ENCODE measurements at places on chromosomes 11 and 22. TPM values are rescaled to one million over a fixed set of nuclear protein-coding genes. Genes with fewer than 3 reads are reported as not detected.

DNA sequence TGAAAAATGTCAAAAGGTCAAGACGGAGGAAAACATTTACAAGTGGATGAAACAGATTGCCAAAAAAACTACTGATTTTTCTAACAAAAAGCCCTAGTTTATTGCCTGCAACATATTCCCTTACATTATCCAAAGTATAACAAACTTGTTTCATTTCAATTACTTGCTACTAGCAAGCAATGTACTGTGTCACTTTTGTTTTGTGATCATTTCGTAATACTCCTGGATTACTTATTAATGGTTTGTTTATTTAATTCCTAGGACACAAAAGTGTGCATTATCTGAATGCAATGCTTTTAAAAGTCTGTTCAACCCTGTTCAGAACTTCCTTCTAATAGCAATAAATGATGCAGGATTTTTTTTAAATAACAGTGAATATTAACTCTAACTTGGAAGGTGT, 50.9 kb downstream of the CCDC34 start:
- no peaks in the 10 kb centered on the region for H3K36me3 ChIP-seq
- H3K27me3 ChIP-seq, result no peaks in the 10 kb centered on the region
- peak; percentile 28 for DNase-seq
- no peak overlapping the region for H3K27ac ChIP-seq
- H3K4me3 ChIP-seq, result no peak overlapping the region

SUN2 gene
- 146 TPM for total RNA-seq

GRCh38 chr22:38843657-38844314, at the start of gene NPTXR:
NPTXR (minus strand) TSS chr22:38844028.
- DNase-seq, result peak; percentile 82
- no peaks in the 10 kb centered on the region for H3K27me3 ChIP-seq
- H3K36me3 ChIP-seq, result no peaks in the 10 kb centered on the region
- H3K4me1 ChIP-seq, result no peaks in the 10 kb centered on the region
- peak within 1 kb of the TSS; percentile 65 for H3K4me3 ChIP-seq

- DNase-seq, result no peak
- no peak overlapping the region for H3K27ac ChIP-seq
- H3K4me1 ChIP-seq, result no peaks in the 10 kb centered on the region
Observed at GRCh38 chr11:79570104-79570503, 129.3 kb upstream of the TENM4 start.

- no peak overlapping the region for H3K27ac ChIP-seq
- H3K4me1 ChIP-seq, result no peaks in the 10 kb centered on the region
- no peak overlapping the region for H3K4me3 ChIP-seq
- H3K36me3 ChIP-seq, result no peaks in the 10 kb centered on the region
Observed at GRCh38 chr11:115455613-115456012, 48.6 kb downstream of the CADM1 start.

ANO3 gene
- total RNA-seq, result 0.32 TPM

OOSP1 gene
- not detected for total RNA-seq

ANGPTL5 gene
- not detected for total RNA-seq

- no peaks in the 10 kb centered on the region for H3K36me3 ChIP-seq
- DNase-seq, result peak; percentile 60
- peaks cover 21% of the 10 kb centered on the region for H3K27me3 ChIP-seq
- H3K27ac ChIP-seq, result no peak overlapping the region
- no peak overlapping the region for H3K4me3 ChIP-seq
- no peaks in the 10 kb centered on the region for H3K4me1 ChIP-seq
Observed at GRCh38 chr22:22666307-22667091, 22.1 kb downstream of the GGTLC2 start.

SERPIND1 gene
- not detected for total RNA-seq

DNA sequence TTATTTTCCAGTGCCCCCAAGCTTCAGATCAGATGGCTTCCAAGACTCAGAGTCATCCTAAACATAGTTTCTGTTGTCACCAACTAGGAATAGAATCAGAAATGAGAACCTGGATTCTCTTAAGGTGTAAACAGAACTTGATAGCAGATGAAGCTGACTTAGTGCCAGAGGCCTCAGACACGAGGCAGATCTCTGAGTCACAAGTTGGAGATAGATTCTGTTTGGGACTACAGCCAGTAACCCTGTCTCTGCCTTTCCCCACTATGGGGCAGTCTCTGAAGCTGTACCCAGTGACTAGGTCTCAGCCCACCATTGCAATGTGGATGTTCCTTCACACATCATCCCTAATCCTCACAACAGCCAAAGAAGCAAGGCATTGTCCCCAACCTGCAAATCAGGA, 25.4 kb downstream of the NEU3 start:
- 0 out of 2 replicates have a peak, but pooled peaks cover 11% of the 10 kb centered on the region for H3K4me1 ChIP-seq
- H3K36me3 ChIP-seq, result no peaks in the 10 kb centered on the region
- H3K4me3 ChIP-seq, result no peak overlapping the region

LMO1 gene
- total RNA-seq, result not detected

GRCh38 chr11:126279191-126279590, 3.7 kb upstream of the TIRAP start:
- 0 out of 2 replicates have a peak, but pooled peaks cover 7% of the 10 kb centered on the region for H3K4me1 ChIP-seq
- H3K27ac ChIP-seq, result no peak overlapping the region
- no peak overlapping the region for H3K4me3 ChIP-seq
- H3K36me3 ChIP-seq, result no peaks in the 10 kb centered on the region
- no peaks in the 10 kb centered on the region for H3K27me3 ChIP-seq

- DNase-seq, result peak; percentile 24
- H3K36me3 ChIP-seq, result no peaks in the 10 kb centered on the region
- no peaks in the 10 kb centered on the region for H3K27me3 ChIP-seq
- no peak overlapping the region for H3K4me3 ChIP-seq
- H3K27ac ChIP-seq, result no peak overlapping the region
- H3K4me1 ChIP-seq, result peaks cover 31% of the 10 kb centered on the region
Observed at GRCh38 chr22:45787759-45788158, 116.1 kb downstream of the ATXN10 start.

- no peaks in the 10 kb centered on the region for H3K27me3 ChIP-seq
- peaks cover 10% of the 10 kb centered on the region for H3K4me1 ChIP-seq
- no peak overlapping the region for H3K4me3 ChIP-seq
Observed at GRCh38 chr11:9251311-9251710, 13.8 kb downstream of the DENND5A start.

DNA sequence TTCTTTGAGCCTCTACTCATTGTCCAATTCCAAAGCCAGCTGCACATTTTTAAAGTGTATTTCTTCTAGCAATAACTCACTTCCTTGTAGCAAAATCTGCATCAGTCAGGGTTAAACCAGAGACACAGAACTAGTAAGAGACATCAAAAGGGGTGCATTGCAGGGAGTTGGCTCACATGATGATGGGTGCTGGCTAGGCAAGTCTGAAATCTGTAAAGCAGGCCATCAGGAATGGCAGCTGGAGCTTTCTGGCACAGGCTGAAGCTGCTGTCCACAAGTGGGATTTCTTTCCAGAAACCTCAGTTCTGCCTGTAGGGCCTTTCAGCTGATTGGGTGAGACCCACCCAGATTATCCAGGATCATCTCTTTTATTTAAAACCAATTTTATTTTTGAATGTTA, 698.1 kb downstream of the NTM start:
- H3K27ac ChIP-seq, result no peak overlapping the region
- no peak for DNase-seq
- H3K4me3 ChIP-seq, result no peak overlapping the region
- no peaks in the 10 kb centered on the region for H3K36me3 ChIP-seq
- peaks cover 46% of the 10 kb centered on the region for H3K4me1 ChIP-seq

OR2AG1 gene
- not detected for total RNA-seq

BDNF gene
- total RNA-seq, result 63.6 TPM

GRCh38 chr11:69599502-69599901, 41.5 kb upstream of the CCND1 start:
- H3K27me3 ChIP-seq, result no peaks in the 10 kb centered on the region
- DNase-seq, result peak; percentile 26
- H3K4me1 ChIP-seq, result 0 out of 2 replicates have a peak, but pooled peaks cover 4% of the 10 kb centered on the region

TSPAN32 gene
- total RNA-seq, result not detected

DNA sequence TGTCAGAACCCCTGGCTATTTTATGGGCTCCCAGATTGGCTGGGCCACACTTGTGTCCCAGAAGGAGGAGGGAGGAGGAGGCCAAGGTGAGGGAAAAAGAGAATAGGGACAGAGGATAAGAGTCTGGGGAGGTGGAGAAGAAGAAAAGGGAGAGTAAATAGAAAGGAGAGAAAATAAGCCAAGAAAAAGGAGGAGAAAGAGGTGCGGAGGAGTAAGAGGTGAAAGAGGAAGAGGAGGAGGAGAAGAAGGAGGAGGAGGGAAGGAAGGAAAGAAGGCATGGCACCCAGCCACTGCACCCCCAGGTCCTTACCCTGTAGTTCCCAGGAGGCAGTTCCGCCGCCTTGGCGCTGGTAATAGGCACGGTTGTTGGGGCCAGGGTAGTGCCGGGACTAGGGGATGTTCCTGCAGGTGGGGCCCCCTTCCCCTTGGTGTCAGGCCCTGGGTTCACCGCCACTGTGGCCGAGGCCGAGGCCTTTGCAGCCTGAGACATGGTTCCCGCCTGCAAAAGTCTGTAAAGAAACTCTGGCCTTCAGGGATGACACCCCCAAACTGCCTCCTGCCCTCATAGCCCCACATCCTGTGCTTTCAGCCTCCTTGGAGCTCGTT, 1.9 kb downstream of the CRYBB1 start:
- DNase-seq, result no peak
- no peaks in the 10 kb centered on the region for H3K36me3 ChIP-seq
- H3K27ac ChIP-seq, result no peak overlapping the region
- H3K27me3 ChIP-seq, result 0 out of 2 replicates have a peak, but pooled peaks cover 7% of the 10 kb centered on the region

DNA sequence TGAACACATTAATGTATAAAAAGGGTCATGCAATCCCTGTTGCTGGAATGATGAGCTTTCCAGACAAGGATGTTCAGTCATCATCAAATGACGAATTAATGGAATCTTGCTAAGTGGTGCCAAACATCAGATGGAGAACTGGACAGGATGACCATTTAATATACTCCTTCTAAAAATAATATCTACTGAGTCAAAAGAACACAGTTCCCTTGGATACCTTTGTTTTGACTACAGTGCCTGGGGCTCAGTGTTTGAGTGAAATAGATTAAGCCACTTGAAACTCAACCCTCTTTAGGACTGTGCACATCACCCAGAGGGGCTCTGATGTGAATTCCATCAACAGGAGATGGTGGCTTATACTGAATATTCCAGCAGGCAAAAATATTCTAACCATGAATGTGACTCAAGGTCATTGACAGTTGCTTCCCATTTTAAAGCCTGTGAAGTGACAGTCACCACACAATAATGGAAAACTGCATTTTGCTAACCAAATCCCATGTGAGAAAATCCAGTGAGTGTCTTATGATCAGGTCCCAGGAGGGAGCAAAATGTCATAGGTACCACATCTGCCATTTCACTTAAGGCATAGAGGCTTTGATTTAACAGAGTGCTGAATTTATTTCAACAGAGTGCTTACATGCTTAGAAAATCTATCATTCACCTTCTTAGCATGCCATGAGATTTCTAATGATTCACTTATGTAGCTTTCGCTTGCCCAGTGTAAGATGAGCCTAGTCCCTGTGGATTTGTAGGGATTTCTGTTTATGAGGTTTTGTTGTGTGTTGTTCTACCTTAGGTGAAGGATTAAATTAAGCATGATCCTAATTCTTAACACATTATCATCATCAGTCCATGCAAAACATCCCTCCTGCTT, 41.3 kb upstream of the SLN start:
- no peaks in the 10 kb centered on the region for H3K4me1 ChIP-seq
- DNase-seq, result peak; percentile 38
- no peaks in the 10 kb centered on the region for H3K27me3 ChIP-seq
- no peak overlapping the region for H3K4me3 ChIP-seq
- H3K36me3 ChIP-seq, result no peaks in the 10 kb centered on the region

- no peaks in the 10 kb centered on the region for H3K27me3 ChIP-seq
- no peak for DNase-seq
- peaks cover 5% of the 10 kb centered on the region for H3K36me3 ChIP-seq
- H3K4me1 ChIP-seq, result peaks cover 24% of the 10 kb centered on the region
- no peak overlapping the region for H3K27ac ChIP-seq
Observed at GRCh38 chr11:72836111-72836510, 21.9 kb downstream of the ATG16L2 start.

DNA sequence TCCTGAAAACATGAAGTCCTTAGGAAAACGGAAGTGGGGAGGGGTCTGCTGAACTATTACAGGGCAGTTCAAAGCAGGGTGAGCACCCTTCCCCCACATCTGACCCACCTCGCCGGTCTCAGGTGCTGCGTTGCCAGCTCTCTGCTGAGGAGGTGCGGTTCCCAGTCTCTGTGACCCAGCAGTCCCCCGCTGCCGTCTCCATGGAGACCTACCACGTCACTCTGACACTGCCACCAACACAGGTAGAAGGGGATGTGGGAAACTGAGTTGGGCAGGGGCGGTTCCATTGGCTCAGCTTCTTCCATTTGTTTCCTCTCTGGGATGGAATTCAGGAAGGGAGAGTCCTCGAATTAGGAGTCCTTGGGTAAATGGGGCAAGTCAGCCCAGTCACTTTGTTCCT, 3.3 kb downstream of the C2CD2L start:
- H3K4me1 ChIP-seq, result peaks cover 17% of the 10 kb centered on the region
- no peak overlapping the region for H3K4me3 ChIP-seq
- no peak overlapping the region for H3K27ac ChIP-seq
- no peaks in the 10 kb centered on the region for H3K36me3 ChIP-seq
- DNase-seq, result no peak
- no peaks in the 10 kb centered on the region for H3K27me3 ChIP-seq

RFPL2 gene
- total RNA-seq, result not detected

GRCh38 chr11:113484223-113484622, 9.0 kb upstream of the DRD2 start:
- peaks cover 32% of the 10 kb centered on the region for H3K27me3 ChIP-seq
- peaks cover 7% of the 10 kb centered on the region for H3K4me1 ChIP-seq
- no peak overlapping the region for H3K4me3 ChIP-seq
- no peak overlapping the region for H3K27ac ChIP-seq

GRCh38 chr22:44347080-44347479, 34.3 kb upstream of the SHISAL1 start:
- H3K36me3 ChIP-seq, result no peaks in the 10 kb centered on the region
- H3K4me3 ChIP-seq, result no peak overlapping the region
- peaks cover 8% of the 10 kb centered on the region for H3K4me1 ChIP-seq
- no peaks in the 10 kb centered on the region for H3K27me3 ChIP-seq

GRCh38 chr11:75273411-75274391, 33.1 kb downstream of the TPBGL start:
- H3K27me3 ChIP-seq, result no peaks in the 10 kb centered on the region
- no peak for DNase-seq
- H3K36me3 ChIP-seq, result no peaks in the 10 kb centered on the region
- H3K27ac ChIP-seq, result no peak overlapping the region
- no peak overlapping the region for H3K4me3 ChIP-seq

DNA sequence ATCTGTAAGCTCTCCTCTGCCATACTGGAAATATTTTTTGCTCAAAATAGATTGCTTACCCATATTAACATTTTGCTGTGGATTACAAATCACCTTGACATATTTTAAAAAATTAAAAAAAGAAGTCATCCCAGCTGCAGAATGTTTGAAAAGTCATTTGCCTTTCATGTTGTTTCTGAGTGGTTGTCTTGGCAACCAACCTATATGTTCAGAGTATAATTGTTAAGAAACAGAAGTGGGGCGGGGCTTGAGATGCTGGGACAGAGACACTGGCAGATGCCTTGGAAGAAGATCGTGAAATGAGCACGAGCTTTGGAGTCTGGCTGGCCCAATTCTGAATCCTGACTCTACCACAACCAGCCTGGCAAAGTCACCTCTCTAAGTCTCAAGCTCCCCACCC, 348.2 kb downstream of the LARGE1 start:
- H3K27me3 ChIP-seq, result no peaks in the 10 kb centered on the region
- peak; percentile 1 for DNase-seq
- no peaks in the 10 kb centered on the region for H3K4me1 ChIP-seq
- H3K36me3 ChIP-seq, result no peaks in the 10 kb centered on the region
- H3K27ac ChIP-seq, result no peak overlapping the region
